PC-9 (cell line): ENCODE measurements at places on chromosomes 3 and 15.

- no peak for DNase-seq
These were observed 239.3 kb upstream of the C2CD4B start for GRCh38 chr15:62404194-62404985.

DNA sequence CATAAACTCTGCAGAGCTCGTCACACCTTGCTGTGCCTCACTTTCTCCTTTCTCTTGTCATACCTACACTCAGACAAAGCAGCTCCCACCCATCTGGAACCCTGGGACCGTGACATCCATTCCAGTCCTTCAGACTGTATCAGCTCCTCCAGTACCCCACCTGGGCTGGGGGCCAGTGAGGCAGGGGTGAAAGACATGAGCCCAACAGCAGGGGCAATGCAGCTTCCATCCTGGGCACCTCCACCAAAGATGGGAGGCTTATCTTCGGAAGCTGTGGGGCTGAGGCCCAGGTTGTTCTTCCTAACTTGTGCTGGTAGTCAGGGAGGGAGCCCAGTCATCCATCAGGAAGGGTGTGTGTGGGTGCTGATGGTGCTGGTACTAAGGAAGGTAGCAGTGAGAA, 109.2 kb downstream of the EEFSEC start:
- DNase-seq = no peak

DNA sequence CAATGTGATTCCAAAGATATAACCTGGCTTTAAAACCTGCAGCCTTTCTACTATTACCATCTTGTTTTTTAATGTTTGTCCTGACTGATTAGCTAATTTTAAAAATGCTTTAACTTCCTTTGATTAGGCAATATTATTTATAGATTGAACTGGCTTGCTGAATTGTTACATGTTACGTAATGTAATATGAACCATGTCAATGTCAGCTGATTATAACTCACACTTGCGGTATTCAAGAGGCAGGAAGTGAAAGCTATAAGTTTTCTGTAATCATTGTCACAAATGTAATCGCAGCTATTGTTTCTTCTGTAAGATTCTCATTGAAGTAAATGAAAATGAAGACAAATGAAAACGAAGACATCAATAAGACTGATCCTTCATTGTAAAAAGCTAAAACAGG, 146.8 kb downstream of the ROBO2 start:
- DNase-seq = no peak

GRCh38 chr3:197168606-197169005, 129.8 kb downstream of the DLG1 start:
- no peak for DNase-seq

DNA sequence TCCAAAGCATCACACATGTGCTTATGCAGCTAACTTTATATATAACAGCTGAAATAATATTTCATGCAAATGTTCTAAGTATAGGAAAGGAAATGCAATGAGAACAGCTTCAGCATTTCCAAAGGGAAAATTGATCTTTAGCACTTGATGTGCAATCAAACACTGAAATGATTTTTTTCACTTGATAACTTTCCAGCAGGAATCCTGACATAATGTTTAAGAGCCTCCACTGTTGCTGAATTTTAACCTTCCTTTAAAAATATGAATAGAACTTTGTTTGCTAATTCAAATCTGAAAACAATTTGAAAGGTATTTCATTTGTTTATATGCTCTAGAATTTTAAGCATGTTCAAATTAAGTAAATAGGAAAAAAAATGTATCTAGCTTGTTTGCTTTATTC, 96.9 kb upstream of the STRIT1 start:
- DNase-seq = no peak

GRCh38 chr3:127448671-127449070, 141.9 kb downstream of the TPRA1 start:
- DNase-seq = no peak

GRCh38 chr3:117748131-117748530, 1038.6 kb downstream of the TUSC7 start:
- DNase-seq = no peak

- DNase-seq = no peak
These were observed 37.5 kb downstream of the TGFBR2 start for GRCh38 chr3:30643763-30644462.

DNA sequence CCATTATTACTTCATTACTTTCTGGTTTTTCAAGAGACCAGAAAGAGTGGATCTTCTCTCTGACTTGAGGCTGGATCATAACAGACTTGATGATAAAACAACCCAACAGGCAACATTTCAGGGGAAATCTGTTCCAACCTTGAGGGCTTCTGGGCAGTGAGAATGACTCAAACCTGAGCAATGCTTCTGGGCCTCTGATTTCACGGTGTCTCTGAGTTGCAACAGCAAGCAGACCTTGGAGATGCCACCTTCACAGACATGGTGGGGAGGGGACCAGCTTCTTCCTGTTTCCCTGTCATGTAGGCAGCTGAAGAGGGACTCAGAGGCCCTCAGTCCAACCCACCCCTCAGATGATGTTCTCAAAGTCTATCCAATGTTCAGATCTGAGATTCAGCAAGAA, 104.0 kb downstream of the ABHD5 start:
- peak; percentile 16 for DNase-seq

DNA sequence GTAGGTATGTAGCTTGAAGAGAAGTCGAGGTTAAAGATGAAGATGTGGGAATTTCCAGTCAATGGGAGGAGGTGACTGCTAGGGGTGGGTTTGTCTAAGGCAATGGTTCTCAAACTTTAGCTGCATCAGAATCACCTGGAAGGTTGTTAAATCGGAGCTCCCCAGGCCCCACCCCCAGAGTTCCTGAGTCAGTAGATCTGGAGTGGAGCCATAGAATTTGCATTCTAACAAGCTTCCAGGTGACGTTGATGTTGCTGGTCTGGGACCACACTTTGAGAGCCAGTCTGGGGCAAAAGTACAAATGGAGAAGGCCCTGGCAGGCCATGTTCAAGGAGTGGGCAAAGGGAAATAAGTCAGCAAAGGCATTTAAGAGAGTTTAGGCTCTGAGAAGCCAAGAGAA, 69.1 kb downstream of the CMTM8 start:
- DNase-seq = no peak
